Hippocampal formation (tissue), 2 donors: ENCODE measurements at places on chromosomes 7 and 10.

DNA sequence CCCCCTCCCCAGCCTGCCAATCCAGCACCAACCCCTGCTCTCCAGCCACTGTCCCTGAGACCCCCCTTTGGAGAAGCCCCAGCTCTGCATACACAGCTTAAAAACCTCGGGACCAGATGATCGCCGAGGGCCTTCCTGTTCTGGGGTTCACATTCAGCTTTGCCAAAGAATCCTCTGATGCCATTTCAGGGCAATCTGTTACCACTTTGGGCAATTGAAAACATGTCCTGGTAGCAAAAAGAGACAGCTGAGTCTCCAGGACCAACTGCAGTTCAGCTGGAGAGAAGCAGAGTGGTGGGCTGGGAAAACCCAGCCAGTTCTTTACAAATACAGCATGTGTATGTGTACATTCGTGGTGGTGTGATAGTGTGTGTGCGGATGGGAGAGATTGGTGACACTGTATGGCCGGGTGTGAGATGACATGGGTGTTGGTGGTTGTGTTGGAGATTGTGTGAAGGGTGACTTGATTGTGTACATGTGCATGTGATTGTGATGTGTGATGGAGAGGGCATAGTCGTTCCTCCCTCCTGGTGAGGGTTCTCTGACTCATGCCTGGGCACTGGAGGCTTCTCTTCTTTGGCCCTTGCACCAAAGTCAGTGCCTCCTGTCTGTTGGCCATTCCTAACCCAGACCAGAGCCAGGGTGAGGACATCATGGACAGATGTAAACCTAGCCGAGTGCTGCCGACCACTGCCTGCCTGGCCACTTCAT is 48.5 kb upstream of the AQP1 start:
- DNase-seq, result no peak

DNA sequence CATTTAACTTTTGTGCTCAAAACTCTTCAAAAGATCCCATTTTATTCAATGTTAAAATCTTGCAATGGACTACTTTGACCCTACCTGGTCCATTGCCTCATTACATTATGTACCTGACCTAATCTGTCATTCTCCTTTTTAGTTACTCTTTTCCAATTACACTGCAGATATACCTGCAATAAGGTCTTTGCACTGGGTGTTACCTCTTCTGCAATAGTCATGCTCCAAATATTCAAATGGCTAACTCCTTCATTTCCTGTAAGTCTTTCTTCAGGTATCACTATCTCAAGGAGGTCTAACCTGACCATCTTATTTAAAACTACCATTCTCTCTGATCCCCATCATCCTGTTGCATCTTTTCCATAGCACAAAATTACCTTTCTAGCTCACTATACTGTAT is 22.3 kb downstream of the SLC13A1 start:
- no peak for DNase-seq

DNA sequence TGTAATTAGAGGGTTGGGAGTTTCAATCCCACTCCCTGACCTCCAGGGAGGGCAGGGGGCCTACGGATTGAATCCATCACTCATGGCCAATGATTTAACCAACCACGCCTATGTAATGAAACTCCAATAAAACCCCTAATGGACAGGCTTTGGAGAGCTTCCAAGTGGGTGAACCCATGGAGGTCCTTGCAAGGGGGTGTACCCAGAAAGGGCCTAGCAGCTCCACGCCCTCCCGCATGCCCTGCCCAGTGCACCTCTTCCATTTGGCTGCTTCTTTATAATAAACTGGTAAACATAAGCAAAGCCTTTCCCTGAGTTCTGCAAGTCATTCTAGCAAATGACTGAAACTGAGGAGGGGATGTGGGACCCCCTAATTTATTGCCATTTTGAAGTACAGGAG is 280.1 kb downstream of the FRMD4A start:
- no peak for DNase-seq

GRCh38 chr10:77105761-77106221 is 531.8 kb downstream of the KCNMA1 start:
- no peak for DNase-seq

DNA sequence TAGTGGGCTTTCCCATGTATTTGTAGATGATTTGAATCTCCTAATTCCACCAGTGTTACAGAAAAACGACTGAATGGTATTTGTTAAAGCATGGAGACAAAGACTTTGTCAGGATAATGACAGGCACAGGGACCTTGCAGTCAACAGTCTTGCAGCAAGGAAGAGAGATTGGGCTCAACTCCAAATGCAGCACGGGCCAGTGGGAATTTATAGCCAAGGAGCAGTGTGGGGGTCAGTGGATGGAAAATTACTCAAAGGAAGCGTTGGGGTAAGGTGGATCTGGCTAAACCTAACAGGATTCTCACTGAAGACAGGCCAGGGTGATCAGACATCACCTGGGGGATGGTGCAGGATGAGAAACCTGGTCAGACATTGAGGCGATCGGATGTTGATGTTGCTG is 24.3 kb downstream of the CPVL start:
- DNase-seq, result no peak

GRCh38 chr10:101693651-101693977 is 1.4 kb downstream of the FBXW4 start:
- no peak for DNase-seq

DNA sequence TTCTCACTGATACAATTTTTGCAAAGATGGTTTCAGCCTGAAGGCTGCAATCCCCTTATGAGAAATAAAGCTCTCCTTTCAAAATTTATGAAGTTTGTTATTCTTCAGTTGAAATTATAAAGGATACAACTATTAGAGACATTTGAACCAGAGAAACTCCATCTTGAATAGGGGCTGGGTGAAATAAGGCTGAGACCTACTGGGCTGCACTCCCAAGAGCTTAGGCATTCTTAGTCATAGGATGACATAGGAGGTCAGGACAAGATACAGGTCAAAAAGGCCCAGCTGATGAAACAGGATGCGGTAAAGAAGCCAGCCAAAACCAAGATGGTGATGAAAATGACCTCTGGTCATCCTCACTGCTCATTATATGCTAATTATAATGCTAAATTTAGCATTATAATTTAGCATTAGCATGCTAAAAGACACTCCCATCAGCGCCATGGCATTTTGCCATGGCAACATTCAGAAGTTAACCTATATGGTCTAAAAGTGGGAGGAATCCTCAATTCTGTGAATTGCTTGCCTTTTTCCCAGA is 22.4 kb upstream of the IFIT1B start:
- no peak for DNase-seq

DNA sequence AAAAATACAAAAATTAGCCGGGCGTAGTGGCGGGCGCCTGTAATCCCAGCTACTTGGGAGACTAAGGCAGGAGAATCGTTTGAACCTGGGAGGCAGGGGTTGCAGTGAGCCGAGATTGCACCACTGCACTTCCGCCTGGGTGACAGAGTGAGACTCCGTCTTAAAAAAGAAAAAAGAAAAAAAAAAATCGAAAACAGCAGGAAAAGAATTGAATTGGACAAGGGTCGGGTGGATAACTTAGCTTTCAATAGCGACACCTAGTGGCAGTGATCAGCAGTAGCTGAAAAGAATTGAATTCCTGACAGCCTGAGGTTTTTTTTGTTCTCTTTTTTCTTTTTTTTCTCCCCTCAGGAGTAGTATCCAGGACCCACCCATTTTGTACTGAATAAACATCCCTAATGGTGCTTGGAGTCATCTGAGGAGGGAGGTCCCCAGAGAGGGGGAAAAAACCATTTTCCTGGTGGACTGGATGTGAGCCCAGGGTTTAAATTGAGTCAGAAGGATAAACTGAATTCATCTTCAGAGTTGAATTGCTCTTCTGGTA is 55.1 kb downstream of the CYCS start:
- peak; percentile 34 for DNase-seq

DNA sequence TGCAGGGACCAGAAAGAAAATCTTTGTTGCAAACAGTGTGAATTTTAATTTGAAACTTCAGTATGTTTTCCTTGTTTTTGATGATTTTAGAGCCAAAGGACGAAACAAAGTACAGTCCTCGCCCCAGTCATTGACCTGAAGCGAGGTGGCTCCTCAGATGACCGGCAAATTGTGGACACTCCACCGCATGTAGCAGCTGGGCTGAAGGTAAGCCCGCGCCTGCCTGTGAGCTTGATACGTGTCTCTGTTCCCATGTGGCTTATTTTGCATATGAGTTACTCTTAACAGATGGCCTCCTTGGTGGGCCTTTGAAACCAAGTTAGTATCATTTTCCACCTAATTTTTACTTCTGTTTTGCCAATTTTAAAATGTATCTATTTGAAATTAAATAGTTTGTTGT is 12.3 kb downstream of the RBM17 start:
- DNase-seq, result no peak

DNA sequence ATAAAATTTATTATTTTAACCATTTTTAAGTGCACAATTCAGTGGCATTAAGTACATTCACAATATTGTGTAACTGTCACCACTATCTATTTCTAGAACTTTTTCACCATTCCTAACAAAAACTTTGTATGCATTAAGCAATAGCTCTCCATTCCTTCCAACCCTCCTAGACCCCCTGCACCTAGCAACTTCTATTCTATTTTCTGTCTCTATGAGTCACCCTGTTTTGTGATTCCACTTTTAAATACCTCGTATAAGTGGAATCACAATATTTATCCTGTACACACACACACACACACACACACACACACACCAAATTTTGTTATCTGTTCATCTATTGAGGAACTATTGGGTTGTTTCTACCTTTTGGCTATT is 89.2 kb downstream of the ARID5B start:
- no peak for DNase-seq

DNA sequence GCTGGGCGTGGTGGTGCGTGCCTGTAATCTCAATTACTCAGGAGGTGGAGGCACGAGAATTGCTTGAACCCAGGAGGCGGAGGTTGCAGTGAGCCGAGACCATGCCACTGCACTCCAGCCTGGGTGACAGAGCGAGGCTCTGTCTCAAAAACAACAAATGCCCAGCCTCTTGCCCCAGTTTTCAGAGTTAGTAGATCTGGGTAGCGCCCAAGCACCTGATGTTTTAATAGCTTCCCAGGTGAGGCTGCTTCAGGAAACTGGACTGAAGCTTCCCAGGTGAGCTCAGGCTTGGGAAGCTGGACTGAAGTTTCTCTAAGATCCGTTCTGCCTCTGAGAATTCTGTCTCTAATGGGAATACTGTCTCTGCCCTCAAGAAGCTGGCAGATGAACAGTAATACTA is 12.2 kb downstream of the RPS24 start:
- no peak for DNase-seq

GRCh38 chr10:103626178-103626577 is 132.7 kb downstream of the NEURL1 start:
- peak; percentile 27 for DNase-seq

DNA sequence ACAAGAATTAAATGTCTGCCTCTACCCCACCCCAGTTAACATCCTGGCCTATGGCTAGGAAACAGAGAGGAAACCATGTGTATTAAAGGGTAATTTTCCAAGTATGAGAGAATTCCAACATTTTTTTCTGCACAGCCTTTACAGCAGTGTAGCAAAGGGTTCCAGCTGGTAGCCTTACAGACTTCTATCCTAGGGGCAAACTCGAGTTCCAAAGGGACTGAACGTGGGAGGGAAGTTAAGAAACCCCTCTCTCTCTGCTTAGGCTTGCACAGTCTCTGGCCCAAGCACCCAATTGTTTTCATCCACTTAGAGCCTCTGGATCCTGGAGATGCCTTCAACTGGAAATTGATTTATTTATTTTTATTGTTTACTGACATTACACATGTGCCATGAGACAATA is 60.3 kb downstream of the SLC16A12 start:
- DNase-seq, result no peak

- no peak for DNase-seq
Measured at GRCh38 chr7:54637712-54638396, 95.7 kb downstream of the VSTM2A start.

DNA sequence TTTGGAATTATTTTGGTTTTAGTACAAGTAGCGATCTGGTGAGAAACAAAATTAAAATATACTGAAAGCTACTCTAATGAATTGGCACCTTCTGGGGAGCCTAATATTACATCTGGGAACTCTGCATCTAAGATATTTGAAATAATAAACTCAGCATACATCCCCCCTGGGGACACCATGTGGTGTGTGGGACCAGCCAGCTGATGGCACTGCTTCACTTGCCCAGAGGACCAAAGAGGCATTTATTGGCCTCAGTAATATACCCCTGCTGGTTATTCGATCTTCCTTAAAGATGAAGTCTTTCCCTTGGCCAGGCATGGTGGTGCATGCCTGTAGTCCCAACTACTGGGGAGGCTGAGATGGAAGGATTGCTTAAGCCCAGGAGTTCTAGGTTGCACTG is 195.1 kb upstream of the AUTS2 start:
- DNase-seq, result no peak

- no peak for DNase-seq
Measured at GRCh38 chr10:126290232-126290631, 98.0 kb downstream of the ADAM12 start.

- DNase-seq, result no peak
Measured at GRCh38 chr7:126401918-126402317, 850.8 kb downstream of the GRM8 start.

- no peak for DNase-seq
Measured at GRCh38 chr7:148060724-148061123, 529.8 kb upstream of the C7orf33 start.

DNA sequence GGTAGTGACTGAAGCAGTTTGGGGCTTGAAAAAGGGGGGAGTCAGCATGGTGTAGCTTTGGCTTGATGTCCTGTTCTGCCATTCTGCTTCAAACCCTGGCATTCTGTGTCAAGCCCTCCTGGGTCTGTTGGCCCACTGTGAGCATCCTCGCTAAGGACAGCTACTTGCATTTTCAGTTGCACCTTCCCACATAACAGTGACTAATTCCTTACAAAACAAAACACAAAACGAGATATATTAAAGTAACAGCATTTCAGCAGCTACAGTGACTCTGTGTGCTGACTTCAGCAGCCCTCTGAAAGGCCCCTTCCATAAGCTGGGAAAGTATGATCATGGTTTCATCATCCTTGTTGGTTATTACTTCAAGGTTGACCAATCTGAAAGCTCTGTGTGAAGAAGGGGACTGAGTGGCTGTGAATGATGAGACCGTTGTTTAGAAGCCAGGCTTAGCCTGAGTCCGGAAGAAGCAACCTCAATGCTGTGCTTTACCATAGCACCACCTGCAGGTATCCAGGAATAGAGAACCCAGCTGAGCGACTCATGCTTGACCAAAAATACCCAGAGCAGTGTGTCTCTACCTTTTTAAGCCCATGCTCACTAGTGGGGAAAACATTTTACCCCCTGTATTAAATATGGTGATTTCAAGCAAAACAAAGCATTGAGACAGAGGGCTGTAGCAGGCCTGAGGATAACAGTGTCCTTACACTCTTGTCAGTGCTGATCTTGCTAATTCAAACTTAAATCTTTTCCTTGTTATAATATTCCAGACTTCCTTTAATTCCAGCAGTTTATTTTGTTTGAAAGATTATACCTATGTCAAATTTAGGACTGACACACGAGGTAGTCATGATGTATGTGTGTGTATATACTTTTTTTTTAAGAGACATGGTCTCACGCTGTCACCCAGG is 42.6 kb upstream of the CC2D2B start:
- peak; percentile 20 for DNase-seq

DNA sequence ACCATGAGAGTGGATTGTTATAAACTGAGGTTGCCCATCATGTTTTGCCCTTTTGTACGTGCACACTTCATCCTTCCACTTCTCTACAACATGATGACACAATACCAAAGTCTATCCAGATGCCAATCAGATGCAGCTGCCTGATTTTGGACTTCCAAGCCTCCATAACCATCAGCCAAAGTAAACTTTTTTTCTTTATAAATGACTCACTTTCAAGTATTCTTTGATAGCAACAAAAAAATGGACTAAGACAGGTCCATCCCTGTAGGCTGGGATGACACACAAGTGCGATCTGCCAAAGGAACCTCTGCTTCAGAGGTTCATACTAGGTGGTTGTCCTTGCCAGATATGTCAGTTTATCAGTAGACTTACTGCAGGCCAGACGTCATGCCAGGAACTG is 320.2 kb upstream of the FZD1 start:
- no peak for DNase-seq

- DNase-seq, result peak; percentile 34
Measured at GRCh38 chr10:105844241-105844640, 1203.2 kb downstream of the SORCS3 start.
